T-helper 2 cell treated with Interferon-gamma antibody and Interleukin-4, amounts not matched to agents 100 ng/mL and 5 ng/mL, for 36 hours (primary cell): ENCODE measurements at places on chromosomes 3 and 15. TPM values are rescaled to one million over a fixed set of nuclear protein-coding genes. Genes with fewer than 3 reads are reported as not detected.

The CCK gene
- not detected in 2 replicates for total RNA-seq

The LRRC31 gene
- not detected in 2 replicates for total RNA-seq

The NANOGP8 gene
- total RNA-seq, result not detected in 2 replicates

The SLC35G2 gene
- 0.34 and 0.48 TPM in 2 replicates for total RNA-seq

The SLC28A1 gene
- total RNA-seq, result not detected in 2 replicates

The WDR93 gene
- not detected in 2 replicates for total RNA-seq

The CPLX3 gene
- total RNA-seq, result 0.25 TPM in 2 replicates

The SNX33 gene
- total RNA-seq, result 1.3 and 1.5 TPM in 2 replicates

The PLAAT1 gene
- not detected in 2 replicates for total RNA-seq

The ANP32A gene
- total RNA-seq, result 234 and 236 TPM in 2 replicates

The ACKR2 gene
- total RNA-seq, result 1.00 and 1.3 TPM in 2 replicates

The LMAN1L gene
- total RNA-seq, result 0.64 and 0.93 TPM in 2 replicates

The SLC51B gene
- total RNA-seq, result not detected in 2 replicates

The PLA2G4F gene
- total RNA-seq, result not detected in 2 replicates

The ZNF660 gene
- 0.11 and 0.14 TPM in 2 replicates for total RNA-seq

The FGF7 gene
- 0.05 TPM in 1 of 2 replicates, not detected in the other for total RNA-seq

The GOLGA6L4 gene
- 1.9 and 2.1 TPM in 2 replicates for total RNA-seq

The VIPR1 gene
- total RNA-seq, result 3.4 and 3.8 TPM in 2 replicates

The SAXO2 gene
- total RNA-seq, result 0.68 and 1.2 TPM in 2 replicates

The SLC22A14 gene
- 0.09 TPM in 1 of 2 replicates, not detected in the other for total RNA-seq

The STRIT1 gene
- total RNA-seq, result not detected in 2 replicates

The SLC2A2 gene
- not detected in 2 replicates for total RNA-seq

The CCNB2 gene
- total RNA-seq, result 70.5 and 75.7 TPM in 2 replicates

The TAGLN3 gene
- total RNA-seq, result 0.32 TPM in 1 of 2 replicates, not detected in the other

The CDCP1 gene
- total RNA-seq, result 21.8 and 22.7 TPM in 2 replicates

The SLC35A5 gene
- 20.0 and 20.4 TPM in 2 replicates for total RNA-seq

The STAB1 gene
- total RNA-seq, result 0.05 and 0.09 TPM in 2 replicates

The PRSS50 gene
- total RNA-seq, result not detected in 2 replicates

The GPR160 gene
- 9.5 and 9.6 TPM in 2 replicates for total RNA-seq

The CCR1 gene
- total RNA-seq, result 3.7 TPM in 2 replicates

The ANKRD34C gene
- not detected in 2 replicates for total RNA-seq

The RBPMS2 gene
- total RNA-seq, result not detected in 2 replicates

The EFL1 gene
- total RNA-seq, result 24.6 and 25.9 TPM in 2 replicates

The ECE2 gene
- not detected in 2 replicates for total RNA-seq

The NAALADL2 gene
- total RNA-seq, result not detected in 2 replicates
